Stimulated activated CD8-positive, alpha-beta memory T cell treated with anti-CD3 and anti-CD28 coated beads, Interleukin-7, amount 100 ng/mL, for 1 hour (primary cell): ENCODE measurements at places on chromosomes 11 and 22.

DNA sequence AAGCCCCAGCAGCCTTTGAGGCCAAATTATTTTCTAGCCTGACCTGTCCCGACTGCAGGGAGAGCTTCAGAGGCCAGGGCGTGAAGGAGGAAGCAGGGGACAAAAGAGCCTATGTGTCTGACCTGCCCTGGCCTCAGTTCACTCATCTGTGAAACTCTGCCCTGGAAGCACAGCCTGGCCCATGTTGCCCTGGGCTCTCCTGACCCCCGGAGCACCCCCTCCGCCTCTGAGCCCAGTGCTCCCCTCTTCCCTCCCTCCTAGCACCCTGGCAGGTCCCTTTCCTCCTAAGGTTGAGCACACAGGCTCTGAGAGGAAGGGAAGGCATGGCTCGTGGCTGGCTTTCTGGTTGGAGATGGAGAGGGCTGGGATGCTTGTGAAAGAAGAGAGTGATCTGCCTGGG, 3.4 kb upstream of the A4GALT start:
- no peak for DNase-seq

DNA sequence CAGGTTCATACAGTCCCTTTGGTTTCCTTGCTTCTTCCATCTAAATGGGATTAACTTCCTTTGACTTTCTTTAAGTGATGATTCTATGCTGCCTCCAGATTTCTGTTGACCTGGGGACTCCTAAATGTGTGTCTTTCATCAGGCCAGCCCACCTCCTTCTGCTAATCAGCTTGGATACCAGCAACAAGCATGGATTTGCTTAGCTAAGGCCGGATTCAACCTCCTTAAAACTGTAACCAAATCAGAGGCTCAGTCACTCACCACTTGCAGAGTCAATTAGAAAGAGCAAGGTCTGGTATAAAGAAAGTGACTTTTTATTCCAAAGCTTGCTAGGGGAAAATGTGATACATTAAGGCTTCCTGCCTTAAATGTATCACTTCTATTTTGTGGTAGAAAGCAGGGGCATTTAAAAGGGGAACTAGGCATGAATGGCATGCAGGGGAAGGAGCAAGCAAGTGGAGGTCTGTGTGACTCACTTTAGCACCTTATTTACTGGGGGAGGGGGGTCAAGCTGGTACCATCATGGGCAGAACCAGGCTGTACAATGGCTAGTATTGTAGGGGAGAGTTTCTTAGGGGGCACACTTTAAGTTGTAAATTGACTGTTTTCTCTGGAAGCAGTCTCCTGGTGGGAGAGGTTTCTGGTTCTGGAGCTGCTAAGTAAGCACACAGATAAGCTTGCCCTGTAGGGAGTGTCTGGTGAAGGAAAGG, 239.0 kb upstream of the PDGFD start:
- no peak for DNase-seq

- no peak for DNase-seq
Observed at GRCh38 chr11:99519095-99519494, 498.3 kb downstream of the CNTN5 start.

DNA sequence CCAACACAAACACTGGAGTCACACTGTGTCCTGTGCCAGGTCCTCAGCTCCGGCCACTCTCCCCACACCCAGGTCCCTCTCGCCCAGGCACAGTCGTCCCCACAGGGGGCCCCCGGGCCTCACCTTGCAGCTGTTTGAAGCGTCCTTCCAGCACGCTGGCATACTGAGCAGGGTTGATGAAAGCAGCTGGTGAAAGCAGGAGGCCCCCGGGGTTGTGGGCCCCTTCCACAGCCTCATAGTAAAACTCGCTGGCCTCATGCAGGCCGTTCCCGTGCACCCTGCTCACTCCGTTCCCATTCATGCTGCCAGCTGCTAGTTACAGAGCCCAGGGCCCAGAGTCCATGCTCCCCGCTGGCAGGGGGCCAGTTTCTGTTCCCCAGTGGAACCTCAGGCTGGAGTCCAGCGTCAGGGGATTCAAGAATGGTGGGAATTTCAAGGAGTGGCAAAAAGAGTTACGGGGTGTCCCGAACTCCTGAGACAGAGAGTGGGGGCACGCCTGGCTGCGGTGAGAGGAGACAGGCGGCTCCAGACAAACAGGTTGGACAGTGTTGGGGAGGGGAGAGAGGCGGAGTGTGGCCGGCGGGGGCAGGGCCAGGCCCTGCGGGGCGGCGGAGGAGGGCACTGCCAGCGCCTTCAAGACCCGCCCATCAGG, 10.6 kb downstream of the SPTBN2 start:
- no peak for DNase-seq

- no peak for DNase-seq
Observed at GRCh38 chr11:134153147-134153905, 70.4 kb downstream of the NCAPD3 start.

DNA sequence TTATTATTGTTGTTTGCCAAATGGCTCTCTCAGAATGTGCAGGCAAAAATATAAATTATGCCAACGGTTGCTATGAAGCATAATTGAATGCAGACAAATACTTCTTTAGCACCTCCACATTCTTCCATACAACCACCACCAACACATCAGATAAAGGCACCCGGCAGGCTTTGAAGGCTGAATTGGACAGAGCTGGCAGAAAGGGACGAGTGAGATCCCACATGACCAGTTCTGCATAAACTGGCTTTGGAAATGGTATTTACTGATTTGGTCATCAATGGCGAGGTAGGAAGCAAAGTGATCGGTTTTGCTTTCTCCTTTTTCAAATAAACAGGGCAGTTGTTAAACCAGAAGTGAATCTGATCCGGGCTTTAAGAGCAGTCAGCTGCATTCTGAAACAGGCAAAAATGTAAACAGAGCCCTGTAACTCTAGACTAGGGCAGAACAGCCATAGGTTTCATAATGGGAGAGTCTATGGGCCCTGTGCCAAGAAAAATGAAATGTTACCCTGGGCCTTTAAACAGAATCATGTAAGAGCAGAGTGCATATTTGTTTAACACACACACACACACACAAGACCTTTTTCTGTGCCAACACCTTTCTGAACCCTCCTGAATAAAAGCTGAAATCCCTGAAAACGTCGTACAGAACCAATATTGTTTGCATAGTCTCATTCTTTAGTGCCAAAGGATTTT, 97.7 kb downstream of the MPPED2 start:
- no peak for DNase-seq
